ENCODE measurements at places on chromosomes 1 and 21. TPM values are rescaled to one million over a fixed set of nuclear protein-coding genes. Genes with fewer than 3 reads are reported as not detected.

The TMPRSS3 gene
- 3.2 TPM for total RNA-seq

The GJA9 gene
- total RNA-seq: not detected

The OR2T35 gene
- total RNA-seq: not detected

The RGS13 gene
- total RNA-seq: not detected

The DNAH14 gene
- total RNA-seq: not detected

DNA sequence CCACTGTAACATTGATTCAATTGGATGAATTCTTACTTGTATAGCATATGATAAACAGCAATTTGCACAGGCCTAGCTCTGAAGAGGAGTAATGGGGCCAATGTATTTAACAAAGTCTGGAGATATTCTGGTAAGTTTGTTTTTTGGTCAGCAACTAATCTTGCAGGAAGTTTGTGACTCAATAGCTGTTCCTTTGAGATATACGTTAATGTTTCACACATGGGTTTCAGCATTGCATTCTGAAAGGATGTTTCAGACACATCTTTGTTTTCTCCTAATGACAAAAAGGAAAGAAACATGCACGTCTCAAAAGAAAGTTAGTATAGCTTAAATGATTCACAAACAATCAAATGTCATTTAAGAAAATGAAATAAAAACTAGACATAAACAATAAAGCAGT is 49.0 kb downstream of the LTN1 start:
- no peak for DNase-seq

DNA sequence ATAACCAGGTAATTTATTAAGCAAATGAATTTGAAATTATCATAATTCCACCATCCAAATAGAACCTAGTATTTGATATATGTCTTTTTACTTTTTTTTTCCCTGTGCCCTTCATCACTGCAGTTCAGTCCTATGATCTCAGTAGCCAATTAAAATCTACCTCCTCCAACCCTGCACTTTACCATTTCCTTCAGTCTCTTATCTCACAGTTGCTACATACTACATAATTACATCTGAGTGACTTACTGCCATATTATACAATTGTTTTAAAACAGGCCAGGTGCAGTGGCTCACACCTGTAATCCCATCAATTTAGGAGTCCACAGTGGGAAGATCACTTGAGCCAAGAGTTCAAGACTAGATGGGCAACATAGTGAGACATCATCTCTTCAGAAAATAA is 73.2 kb downstream of the PRKACB start:
- no peak for DNase-seq

- no peak for DNase-seq
Measured at GRCh38 chr1:165454091-165454610, 9.2 kb upstream of the RXRG start.

DNA sequence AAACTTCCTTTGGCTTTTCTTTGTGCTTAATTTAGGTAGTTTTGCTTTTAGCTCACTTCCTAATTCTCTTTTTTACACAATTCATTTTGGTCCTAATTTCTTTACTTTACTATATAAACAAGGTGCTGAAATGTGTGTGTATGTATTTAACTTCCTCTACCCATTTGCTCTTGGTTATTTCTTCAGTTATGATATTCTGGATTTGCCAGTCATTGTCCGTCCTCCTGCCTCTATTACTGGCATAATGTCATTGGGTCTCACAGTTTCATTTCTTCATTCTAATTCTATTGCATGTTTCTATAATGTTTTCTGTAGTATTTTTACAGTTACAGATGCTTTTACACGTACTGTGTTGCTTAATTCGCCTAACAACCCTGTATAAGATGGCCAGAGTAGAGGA is 96.2 kb downstream of the ZMYM4 start:
- DNase-seq: no peak

DNA sequence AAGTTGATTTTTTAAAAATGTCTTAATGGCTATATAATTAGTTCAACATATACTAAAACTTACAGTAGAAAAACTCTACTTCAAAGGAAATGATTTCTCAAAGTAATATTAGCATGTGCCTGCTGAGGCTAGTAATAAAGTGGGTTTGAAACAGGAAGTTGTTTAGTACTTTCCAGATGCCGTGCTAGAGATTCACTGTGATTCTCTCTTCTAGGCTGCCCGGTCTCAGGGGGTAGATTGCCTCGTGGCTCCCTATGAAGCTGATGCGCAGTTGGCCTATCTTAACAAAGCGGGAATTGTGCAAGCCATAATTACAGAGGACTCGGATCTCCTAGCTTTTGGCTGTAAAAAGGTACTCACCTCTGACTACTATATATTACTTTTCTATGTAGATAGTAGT is 9.1 kb downstream of the EXO1 start:
- no peak for DNase-seq

DNA sequence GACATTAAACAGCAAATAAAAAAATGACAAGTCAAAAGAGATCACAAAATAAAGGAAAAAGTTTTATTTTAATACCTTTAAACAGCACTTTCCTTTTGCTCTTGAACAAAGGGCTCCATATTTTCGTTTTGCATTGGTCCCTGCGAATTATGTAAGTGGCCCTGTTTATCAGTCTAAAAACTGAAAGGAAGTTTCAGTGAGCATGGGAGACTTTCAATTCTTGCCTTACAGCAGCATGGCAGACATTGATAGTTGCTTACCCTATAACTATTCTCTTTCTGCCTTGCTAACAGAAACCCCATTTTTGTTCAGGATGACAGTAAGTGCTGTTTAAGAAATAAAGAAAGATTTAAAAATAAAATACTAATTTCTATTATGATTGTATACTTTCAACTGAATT is 5.2 kb upstream of the SH3GLB1 start:
- DNase-seq: no peak

DNA sequence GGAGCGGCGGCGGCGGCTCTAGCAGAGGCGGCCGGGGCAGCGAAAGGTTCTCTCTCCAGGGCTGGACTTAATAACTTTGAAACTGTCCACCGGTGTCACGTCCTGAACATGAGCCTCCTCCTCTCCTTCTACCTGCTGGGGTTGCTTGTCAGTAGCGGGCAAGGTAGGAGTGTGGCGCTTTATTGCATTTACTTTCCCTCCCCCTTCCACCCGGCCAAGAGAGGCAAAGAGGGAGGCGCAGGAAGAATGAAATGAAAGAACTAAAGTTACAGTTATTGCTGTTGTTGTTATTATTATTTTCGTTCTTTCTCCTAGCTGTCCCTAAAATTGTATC is 214 bp downstream of the NCAM2 start:
- DNase-seq: no peak

GRCh38 chr1:20717452-20718342 is at the start of gene KIF17:
KIF17 (minus strand) TSS chr1:20718007; CDS start chr1:20717706, 301 bp downstream.
- DNase-seq: no peak

GRCh38 chr1:165843304-165843703 is 15.9 kb downstream of the UCK2 start:
- no peak for DNase-seq

DNA sequence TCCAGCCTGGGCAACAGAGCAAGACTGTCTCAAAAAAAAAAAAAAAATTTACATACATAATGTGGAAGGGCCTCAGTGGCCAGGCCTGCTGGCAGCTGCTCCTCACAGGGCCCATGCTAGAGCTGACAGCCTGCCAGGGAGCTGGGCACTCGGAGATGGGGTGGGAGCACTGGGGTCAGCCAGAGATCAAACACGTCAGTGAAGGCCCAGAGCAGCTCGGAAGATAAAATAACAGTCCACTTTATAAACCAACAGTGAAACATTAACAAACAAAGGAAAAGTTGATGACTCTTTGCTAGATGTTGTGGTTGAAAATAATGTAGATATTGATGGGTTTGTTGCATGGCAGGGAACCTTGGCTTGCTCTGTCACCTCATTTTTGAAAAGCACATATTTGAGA is 42.7 kb downstream of the ATP5PF start:
- no peak for DNase-seq

DNA sequence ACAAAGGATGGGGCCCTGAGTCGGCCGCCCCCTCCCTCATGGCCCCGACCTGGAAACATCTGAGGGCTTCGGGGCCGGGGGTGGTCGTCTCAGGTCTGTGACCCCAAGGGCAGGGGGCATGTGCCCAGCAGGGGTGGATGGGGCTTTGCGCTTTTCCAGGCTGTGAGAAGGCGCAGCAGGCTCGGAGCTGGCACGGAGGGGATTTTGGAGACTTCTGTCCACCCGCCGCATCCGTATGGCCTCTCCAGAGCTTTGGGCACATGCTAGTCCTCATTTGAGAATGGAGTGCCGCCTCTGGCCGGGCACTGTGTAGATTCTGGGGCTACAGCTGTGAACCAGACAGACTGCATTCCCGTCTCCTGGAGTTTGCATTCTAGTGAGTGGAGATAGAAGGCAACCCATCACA is 66.1 kb upstream of the WNT4 start:
- DNase-seq: no peak

DNA sequence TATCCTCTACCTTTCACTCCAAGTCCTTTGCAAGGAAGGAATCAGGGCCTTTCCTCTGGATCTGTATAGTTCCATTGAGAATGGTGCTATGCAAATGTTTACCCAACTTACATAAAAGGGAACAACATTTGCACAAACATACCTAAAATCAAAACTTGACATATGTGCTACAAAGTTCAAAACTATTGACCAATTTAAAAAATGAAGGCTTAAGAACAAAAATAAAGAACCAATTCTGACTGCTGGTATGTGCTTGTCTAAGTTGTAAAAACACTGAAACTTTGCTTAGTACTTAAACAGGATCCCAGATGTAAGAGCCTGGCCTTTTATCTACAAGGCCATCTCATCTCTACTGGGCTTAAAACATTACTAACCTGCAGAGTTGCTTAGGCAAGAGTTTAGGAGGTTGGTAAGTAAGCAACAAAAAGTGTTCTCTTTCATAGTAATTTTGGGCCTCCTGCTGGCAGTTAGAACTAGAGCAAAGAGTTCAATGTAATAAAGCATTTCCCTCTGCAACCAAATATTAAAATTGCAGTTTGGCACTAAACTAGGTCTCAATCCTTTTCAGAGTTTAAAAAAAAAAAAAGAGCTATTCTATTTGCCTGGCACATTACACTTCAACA is 2.0 kb downstream of the SCMH1 start:
- DNase-seq: peak; percentile 54

Data from H4 (cell line).